CD4-positive, alpha-beta T cell treated with Interleukin-6 at 100 ng/mL for 8 hours (primary cell): ENCODE measurements at places on chromosomes 5 and 9.
A peak's percentile ranks its signal among the peaks of the same experiment; 100 is the strongest.

- no peak for DNase-seq
These were observed 10.8 kb downstream of the TNFSF8 start for GRCh38 chr9:114919611-114920010.

- no peak for DNase-seq
These were observed 51.3 kb downstream of the TNFSF15 start for GRCh38 chr9:114754581-114754980.

DNA sequence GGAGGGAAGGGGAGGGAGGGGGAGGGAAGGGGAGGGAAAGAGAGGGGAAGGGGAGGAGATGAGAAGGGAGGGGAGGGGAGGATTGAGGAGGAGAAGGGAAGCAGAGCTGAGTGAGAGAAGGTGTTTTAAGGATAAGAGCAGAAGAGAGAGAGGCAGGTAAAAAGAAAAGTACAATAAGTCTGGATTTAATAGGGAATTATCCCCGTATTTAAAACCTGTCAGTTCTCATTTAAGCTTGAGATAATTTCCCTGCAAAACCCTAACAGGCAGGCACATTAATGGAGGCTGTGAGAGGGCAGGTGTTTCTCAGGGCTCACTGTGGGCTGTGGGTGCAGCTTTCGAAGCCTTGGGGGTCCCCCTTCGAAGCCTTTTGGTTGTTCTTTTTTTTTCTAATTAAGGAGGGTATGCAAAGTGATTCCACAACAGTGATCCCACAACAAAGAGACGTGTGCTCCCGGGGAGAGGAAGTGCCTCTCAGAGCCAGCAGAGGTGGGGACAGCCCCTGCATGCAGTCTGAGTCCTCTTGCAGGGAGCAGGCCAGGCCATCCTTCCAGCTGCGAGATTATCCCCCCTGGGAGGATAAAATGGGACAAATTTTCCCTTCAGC lies 317.9 kb upstream of the IRX1 start:
- no peak for DNase-seq

DNA sequence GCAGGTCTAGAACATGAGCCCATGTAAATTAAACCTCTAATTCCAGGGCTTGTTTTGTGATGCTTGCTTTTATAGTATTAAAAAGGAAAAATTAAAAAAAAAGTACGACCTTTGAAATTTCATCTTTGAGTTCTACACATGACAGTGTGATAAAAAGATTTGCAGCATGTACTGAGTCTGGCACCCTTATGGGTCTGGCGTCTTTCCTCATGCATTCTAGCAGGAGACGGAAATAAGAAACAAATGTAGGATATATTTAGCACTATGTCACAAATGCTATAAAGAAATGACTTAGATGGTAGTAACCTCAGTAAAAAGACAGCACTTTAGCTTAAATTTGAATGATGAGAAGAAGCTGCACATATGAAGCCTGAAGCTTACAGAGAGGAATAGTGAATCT lies 1474.3 kb upstream of the CDH6 start:
- no peak for DNase-seq

GRCh38 chr9:112295174-112295573 lies 38.2 kb downstream of the PTBP3 start:
- DNase-seq: no peak

DNA sequence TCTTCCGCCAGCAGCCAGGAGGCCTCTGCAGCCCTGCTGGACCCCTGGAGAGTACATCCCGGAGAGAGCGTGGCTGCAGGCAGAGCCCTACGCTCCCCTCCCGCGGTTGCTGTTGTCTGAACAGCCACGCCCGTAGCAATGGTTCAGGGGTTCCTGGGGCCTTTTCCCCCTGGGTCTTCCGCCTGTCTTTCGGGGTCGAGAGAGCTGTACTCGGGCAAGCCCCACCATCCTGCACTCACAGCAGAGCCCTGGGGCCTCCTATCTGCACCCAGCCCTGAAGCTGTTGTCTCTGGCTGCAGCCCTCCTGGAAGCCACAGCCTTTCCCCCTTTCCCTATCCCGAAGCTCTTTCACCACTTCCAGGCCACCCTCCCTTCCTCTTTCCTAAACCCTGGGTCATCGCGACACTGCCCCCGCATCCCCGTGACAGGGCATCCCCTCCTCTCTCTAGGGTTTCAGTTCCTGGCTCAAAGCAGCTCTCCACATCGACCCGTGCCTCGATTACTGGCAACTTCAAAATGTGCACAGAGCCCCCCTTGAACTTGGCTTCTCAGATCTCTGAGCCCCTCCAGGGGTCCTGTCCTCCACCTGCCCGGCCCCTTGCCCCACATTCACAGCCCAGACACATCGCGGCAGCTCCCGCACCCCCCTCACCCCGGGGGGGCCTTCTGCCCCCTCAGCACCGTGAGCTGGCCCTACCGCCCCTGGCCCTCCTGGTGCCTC lies 43.9 kb upstream of the CEP72 start:
- no peak for DNase-seq

DNA sequence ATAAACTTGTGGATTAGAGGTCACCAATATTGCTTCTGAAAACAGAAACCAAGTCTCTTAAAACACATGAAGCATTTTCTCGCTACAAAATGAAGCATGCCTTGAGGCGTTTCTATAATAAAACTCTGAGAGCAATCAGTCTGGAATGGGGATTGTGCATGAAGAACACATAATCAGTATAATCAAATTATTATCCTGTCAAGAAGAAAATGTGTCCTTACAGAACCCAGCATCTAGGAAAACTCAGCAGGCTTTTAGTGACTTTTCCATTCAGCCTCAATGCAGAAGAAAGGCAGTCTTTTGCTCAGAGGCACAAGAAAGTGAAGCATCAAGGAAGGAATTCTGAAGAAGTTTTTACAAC lies 121.9 kb downstream of the CDH18 start:
- no peak for DNase-seq

- no peak for DNase-seq
These were observed 110.1 kb upstream of the ABCA1 start for GRCh38 chr9:105038051-105038450.

- no peak for DNase-seq
These were observed 73.3 kb downstream of the DPYSL3 start for GRCh38 chr5:147436596-147436995.

DNA sequence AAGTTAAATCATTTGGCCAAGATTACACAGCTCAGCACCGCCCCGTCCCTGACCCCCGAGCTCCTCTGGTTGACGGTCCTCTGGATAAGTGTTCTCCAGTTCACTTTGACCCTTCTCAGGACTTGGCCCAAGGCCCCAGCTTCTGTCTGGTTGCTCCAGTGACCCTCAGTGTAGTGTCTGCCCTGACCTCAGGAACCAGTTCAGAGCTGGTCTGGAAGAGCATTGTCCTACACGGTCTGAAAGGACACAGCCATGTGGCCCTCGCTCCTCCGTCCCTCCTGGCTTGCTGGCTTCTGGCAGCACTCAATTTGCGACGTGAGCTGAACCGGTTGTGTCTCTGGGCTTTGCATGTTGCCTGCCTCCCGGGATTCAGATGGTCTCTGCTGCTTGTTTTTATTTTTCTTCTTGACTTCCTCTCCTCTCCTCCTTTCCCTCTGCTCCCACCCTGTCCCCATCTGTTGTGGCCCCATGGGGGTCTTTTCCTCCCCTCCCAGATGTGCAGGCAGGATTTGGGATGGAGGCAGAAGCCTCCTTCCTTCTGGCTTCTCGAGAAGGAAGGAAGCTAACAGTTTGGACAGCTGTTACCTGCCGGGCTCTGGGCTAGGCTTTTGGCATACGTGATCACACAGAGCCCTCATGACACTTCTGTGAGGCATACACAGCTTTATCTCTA lies 72.0 kb downstream of the PPARGC1B start:
- DNase-seq: no peak

GRCh38 chr5:174364676-174365075 lies 319.2 kb downstream of the NSG2 start:
- DNase-seq: no peak

- peak; percentile 62 for DNase-seq
These were observed 16.5 kb downstream of the ASS1 start for GRCh38 chr9:130461218-130461630.

- DNase-seq: no peak
These were observed 7.7 kb upstream of the C5orf47 start for GRCh38 chr5:173981185-173981761.

DNA sequence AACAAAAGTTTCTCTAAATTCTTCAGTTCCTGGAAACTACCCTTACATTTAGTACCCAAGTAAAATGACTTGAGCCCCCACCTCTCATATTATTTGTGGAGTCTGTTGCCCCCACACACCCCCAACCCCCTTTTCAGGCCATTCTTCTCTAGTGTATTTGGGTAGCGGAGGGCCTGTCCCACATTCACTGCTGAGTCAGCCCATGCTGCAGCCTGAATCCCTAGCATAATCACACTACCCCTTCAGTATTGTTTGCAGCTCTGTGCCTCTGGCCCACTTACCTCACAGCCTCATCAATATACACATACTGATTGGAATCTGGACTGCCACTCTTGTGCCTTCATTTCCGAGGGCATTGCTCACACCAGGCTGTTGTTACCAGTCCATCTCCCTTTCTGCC lies 26.8 kb downstream of the RGS7BP start:
- DNase-seq: no peak

GRCh38 chr5:158159621-158160020 lies 300.7 kb upstream of the CLINT1 start:
- DNase-seq: no peak

DNA sequence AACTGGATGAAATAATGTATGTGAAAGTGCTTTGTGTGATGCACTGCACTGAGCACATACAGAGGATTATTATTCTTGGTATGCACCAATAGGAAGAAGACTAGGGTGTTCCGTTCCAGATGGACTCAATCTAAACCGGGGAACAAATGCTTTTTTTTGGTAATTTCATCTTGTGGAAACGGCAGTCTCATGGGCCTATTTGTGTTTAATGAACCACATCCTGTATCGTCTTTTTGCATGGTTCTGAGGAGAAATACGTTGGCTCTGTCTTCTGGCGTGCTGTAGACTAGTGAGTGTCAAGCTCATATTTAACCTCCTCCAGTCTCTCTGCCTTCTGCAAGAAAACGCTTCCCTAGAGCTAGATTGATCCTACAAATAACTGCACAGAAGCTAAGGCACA lies 30.0 kb downstream of the TRIM32 start:
- no peak for DNase-seq

- no peak for DNase-seq
These were observed 33.0 kb downstream of the EGFLAM start for GRCh38 chr5:38291355-38291754.

DNA sequence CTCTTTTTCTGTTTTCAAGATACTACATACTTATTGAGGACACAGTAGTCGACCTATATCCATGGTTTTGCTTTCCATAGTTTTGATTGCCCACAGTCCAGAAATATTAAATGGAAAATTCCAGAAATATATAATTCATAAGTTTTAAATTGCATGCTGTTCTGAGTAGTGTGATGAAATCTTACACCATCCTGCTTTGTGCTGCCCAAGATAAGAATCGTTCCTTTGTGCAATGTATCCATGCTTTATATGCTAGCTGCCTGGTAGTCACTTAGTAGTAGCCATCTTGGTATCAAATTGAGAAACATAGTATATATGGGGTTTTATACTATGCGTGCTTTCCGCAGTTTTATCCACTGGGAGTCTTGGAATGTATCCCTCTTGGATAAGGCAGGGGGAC lies 59.0 kb downstream of the CWC27 start:
- DNase-seq: no peak

DNA sequence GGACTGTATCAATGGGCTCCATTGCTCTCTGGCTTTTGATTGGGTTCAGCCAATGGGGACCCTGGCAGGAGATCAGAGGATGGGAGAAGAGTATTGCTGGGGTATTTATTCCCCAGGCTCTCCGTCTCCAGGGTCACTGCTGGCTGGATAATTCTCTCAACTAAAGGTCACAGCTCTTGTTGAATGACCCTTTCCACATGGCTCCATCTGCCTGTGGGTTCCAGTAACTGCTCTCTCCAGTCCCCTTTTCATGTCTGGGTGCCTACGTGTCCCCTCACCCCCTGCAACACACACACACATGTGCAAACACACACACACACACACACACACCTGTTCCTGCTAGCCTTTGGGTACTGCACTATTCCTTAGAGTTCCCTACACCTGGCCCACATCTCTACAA lies 53.9 kb upstream of the RIC1 start:
- no peak for DNase-seq

DNA sequence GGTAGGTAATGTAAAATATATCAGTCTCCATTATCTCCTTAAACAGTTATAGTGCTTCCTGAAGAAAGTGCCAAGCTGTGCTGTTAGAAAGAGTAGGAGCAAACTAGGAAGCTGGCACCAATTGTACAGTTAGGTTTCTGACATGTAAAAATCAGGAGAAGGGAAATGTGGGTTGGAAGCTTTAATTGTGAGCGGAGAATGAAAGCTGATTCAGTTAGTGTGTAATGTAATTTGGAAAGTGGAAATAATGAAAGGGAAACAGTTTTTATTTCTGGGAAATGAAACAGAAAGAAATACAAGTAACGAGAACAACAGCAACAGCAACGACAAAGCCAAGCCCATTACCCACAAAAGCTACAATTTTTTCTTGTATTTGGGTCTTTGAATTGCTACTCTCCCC lies 48.8 kb upstream of the JAK2 start:
- no peak for DNase-seq

- no peak for DNase-seq
These were observed 5.9 kb upstream of the ACSL6 start for GRCh38 chr5:132017316-132017715.

- no peak for DNase-seq
These were observed 266.1 kb downstream of the SMARCA2 start for GRCh38 chr9:2281031-2281802.

GRCh38 chr5:773517-774264 lies 10.8 kb downstream of the ZDHHC11B start:
- no peak for DNase-seq

DNA sequence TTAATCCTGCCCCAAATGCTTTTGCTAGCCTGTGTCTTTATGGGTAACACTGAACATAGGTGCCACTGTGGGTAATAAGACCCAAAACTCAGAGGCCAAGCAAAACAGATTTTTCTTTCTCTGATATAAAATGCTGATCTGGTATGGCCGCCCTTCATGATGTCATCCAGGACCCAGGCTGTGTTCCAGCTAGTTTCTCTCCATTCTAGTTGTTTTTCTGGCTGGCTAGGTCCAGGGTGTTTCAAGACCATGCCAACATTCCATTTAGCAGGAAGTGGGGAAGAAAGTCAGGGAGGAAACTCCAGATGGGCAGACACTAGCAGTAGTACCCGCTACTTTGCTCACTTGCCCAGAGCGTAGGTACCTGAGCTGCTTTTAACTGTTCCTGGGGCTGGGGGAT lies 183.9 kb upstream of the OTULINL start:
- no peak for DNase-seq

GRCh38 chr9:120435091-120435490 lies 144.9 kb downstream of the CDK5RAP2 start:
- no peak for DNase-seq

- DNase-seq: no peak
These were observed 218.6 kb downstream of the PJA2 start for GRCh38 chr5:109191153-109191558.

- no peak for DNase-seq
These were observed 17.8 kb downstream of the MED10 start for GRCh38 chr5:6360323-6361072.
